ENCODE measurements at places on chromosomes 1 and 21. TPM values are rescaled to one million over a fixed set of nuclear protein-coding genes. Genes with fewer than 3 reads are reported as not detected.

DNA sequence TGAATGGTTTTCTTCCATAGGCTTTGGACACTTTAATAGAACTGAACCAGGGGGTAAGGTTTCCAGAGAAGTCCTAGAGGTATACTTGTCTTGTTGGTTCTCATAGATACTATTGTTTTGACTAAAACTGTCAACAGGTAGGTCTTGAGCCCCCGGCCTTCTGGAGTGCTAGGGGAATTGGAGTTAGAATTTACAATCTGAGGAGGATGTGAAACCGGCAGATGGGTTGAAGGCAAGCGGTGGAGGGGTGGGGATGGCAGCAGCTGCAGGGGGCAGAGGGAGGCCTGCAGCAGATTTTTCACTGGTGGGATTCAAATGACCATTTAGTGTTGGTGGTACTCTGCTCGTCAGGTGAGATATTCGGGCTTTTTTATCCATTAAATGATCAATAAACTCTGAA, 4.3 kb upstream of the CD1D start:
- no peaks in the 10 kb centered on the region for H3K36me3 ChIP-seq
- H3K4me3 ChIP-seq = no peak overlapping the region
- no peak for DNase-seq
- peaks cover 59% of the 10 kb centered on the region for H3K27me3 ChIP-seq
- H3K4me1 ChIP-seq = peaks cover 8% of the 10 kb centered on the region

- H3K36me3 ChIP-seq = no peaks in the 10 kb centered on the region
- peaks cover 3% of the 10 kb centered on the region for H3K4me1 ChIP-seq
- DNase-seq = no peak
- no peaks in the 10 kb centered on the region for H3K27me3 ChIP-seq
- peak overlapping the region; percentile 68 for H3K27ac ChIP-seq
- peak overlapping the region; percentile 66 for H3K4me3 ChIP-seq
Measured at GRCh38 chr21:22575165-22575584, 1577.0 kb downstream of the NCAM2 start.

DNA sequence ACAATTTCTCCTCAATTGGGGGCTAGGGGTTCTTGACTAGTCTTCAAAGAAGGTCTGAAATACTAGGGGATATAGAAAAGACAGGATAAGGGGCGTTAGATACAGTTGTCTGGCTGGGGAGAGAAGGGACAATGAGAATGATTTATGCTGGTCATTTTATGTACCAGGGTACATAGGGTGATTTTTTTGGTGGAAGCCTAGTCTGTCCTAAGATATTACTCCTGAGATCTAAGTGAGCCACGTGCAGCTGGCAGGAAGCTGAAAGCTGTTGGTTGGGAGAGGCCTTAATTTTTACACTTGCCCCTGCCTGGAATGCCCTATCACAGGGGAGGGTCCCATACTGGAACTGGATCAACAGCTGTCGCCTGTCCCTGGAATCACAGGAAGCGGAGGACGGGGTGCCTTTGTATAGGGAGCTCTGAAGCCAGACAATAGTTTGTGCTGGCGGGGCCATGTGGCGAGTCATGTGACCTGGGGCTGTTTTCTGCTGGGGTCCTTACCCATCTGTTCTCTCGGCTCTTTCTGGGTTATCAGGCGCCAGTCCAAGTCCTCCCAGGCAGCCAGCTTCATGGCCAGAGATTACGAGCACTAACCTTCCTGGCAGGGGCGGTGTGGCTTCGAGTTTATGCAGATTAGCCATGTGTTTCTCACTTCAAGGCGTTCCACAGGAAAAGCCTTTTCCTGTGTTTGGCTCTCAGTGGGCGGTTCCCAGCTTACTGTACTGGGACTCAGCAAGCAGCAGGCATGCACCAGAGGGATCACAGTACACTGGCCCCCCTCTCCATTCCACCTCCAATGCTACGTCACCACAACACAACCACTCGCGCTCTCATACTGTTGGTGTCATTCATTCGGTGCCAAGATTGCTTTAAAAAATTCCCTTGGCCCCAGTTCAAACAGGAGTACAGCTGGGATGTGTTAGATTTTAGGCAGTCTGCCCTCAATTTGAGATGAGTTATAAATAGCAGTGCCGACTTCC, 27.5 kb downstream of the ARID1A start:
- peak; percentile 71 for DNase-seq
- peak overlapping the region; percentile 69 for H3K27ac ChIP-seq
- no peaks in the 10 kb centered on the region for H3K27me3 ChIP-seq
- peaks cover 15% of the 10 kb centered on the region for H3K36me3 ChIP-seq

DNA sequence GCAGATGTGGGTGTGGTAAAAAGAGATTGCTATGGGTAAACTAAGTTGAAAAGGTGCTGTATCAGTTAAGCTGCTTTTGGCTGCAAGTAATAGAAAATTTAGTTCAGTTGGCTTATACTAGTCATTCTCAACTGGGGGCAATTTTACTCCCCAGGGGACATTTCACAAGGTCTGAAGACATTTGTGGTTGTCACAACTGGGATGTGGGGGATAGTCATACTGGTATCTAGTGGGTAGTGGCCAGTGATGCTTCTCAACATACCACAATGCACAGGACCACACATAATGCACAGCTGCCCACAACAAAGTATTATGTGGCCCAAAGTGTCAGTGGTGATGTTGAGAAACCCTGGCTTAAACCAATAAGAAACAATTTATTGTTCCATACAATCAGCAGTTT, 31.4 kb downstream of the SERTAD4 start:
- H3K4me3 ChIP-seq = no peak overlapping the region
- DNase-seq = no peak
- H3K36me3 ChIP-seq = no peaks in the 10 kb centered on the region
- peaks cover 9% of the 10 kb centered on the region for H3K4me1 ChIP-seq
- peaks cover 7% of the 10 kb centered on the region for H3K27me3 ChIP-seq
- H3K27ac ChIP-seq = no peak overlapping the region

DNA sequence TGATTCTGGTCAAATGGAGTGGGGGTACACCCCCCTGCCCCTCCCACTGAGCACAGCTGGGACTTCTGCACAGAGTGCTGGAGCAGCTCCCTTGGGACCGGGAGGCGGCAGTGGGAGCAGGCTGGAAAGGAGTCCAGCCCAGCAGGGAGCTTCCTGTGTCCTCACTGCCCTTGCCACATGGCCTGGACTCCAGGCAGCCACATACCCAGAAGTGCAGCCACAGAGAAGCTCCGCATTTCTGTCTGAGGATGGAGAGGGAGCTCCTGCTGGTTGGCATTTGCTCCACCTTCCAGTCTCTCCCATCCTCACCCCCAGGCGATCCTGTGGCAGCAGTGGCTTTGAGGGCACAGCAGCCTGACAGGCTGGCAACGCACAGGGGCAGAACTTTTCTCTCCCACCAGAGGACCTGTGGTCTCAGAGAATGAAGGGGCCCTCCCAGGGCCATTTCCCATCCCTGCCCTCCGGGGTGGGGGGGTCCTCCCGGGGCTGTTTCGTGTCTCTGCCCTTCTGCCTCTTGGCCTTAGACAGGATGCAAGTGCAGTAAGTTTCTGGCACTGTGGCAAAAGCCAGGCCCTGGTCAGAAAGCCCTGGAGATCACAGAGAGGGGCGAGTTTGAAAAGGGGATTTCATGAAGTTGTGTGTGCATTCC, 103.6 kb upstream of the COL6A1 start:
- DNase-seq = no peak
- no peak overlapping the region for H3K27ac ChIP-seq
- H3K4me3 ChIP-seq = no peak overlapping the region

GRCh38 chr21:41045534-41046268, 122.3 kb upstream of the BACE2 start:
- no peak overlapping the region for H3K4me3 ChIP-seq
- H3K36me3 ChIP-seq = no peaks in the 10 kb centered on the region
- H3K27ac ChIP-seq = no peak overlapping the region
- no peaks in the 10 kb centered on the region for H3K27me3 ChIP-seq
- no peak for DNase-seq
- H3K4me1 ChIP-seq = peaks cover 11% of the 10 kb centered on the region

DNA sequence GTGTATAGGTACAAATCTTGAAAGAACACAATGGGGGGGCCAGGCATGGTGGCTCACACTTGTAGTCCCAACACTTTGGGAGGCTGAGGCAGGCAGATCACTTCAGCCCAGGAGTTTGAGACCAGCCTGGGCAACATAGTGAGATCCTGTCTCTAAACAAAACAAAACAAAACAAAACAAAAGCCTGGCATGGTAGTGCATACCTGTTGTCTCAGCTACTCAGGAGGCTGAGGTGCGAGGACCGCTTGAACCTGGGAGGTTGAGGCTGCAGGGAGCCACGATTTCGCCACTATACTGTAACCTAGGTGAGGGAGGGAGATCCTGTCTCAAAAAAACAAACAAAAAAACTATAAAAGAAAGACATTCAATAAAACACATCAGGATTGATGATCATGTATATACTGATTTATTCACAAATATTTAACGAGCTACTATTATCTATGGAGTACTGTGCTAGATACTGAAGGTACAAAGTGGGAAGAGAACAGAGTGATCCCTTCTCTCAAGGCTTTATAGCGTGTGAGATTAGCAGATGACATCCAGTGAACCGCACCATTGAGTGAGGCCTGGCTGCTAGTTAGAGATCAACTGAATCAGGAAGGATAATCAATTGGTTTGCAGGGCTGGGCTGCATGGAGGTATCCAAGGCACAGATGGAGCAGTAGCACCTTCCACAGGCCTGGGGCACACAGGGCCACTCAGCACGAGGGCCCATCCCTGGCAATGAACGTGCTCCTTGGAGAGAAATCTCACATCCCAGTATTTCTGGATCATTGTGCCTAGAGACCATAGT, 26.4 kb downstream of the ELF3 start:
- H3K27ac ChIP-seq = peak overlapping the region; percentile 43
- peaks cover 4% of the 10 kb centered on the region for H3K4me1 ChIP-seq
- DNase-seq = no peak

DNA sequence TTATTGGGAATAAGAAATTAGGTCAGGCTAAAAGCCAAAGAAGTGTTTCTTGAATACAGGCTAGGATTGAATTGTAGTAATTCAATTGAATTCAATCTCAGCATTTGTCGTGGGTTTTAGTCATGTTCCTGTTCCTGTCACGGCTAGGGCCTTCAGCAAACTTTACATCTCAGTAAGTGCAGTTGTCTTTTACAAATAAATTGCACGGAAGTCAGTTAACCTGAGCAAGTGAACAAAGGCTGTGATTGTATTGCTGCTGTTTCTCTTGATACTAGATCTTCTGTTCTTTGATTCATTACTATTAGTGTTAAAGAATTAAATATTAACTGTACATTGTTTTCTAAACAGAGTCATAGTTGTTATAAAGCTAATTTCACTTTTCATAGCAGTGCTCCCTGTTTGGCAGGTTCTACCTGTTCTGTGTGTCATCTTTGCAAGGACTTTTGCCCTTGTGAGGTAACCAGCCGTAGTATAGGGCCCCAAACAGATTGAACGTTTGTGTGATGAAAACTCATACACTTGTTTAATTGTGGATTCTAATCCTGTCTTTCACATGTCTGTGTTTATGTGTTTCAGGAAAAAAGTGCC, 164.4 kb downstream of the EDEM3 start:
- peak overlapping the region; percentile 55 for H3K4me3 ChIP-seq
- peaks cover 12% of the 10 kb centered on the region for H3K36me3 ChIP-seq
- DNase-seq = no peak
- H3K27ac ChIP-seq = peak overlapping the region; percentile 90
- peaks cover 24% of the 10 kb centered on the region for H3K4me1 ChIP-seq

DNA sequence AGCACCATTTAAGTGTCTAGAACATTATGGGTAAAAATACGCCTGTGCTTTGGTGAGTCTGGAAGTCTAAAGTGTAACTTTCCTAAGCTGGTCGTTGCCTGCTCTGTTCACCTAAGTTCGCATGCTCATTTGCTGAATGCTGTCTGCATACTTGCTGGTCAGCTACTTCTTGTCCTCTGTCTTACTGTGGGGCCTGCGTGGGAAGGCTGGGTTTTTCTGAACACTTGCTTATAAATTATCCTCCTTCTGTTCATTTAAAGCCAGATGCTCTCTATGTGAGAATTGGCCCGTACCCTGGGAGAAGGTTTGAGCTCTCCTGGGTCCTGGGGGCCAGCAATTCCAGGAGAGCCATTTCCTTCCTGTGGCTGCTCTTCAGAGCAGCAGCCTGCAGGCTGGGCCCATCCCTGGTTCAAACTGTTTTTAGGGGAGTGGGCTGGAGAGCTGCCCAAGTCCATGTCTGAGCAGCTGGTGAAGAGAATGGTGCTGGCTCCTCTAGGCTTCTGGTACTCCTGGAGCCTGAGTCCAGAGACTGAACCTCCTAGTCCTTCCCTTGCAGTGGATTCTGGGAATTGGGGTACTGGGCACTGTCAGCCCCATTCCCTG, 75.7 kb downstream of the GALNT2 start:
- H3K36me3 ChIP-seq = no peaks in the 10 kb centered on the region
- no peak for DNase-seq
- H3K4me1 ChIP-seq = peaks cover 64% of the 10 kb centered on the region
- H3K4me3 ChIP-seq = no peak overlapping the region

DNA sequence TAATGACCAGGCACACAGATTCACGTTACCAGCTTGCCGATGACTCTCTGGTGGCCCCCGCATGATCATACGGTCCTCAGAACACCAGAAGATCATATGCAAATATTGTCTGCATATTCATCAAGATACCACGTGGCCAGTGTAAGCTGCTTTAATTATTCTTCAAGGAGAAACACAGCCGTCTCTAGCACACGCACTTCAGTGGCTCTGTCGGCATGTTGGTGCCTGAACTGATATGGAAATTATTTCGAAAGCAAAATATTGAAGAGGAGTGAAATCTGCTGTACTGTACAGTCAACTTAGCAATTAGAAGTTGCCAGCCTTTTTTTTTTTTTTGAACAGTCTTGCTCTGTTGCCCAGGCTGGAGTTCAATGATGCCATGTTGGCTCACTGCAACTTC, 5.9 kb upstream of the KIF26B start:
- no peaks in the 10 kb centered on the region for H3K36me3 ChIP-seq
- no peak overlapping the region for H3K4me3 ChIP-seq
- DNase-seq = no peak
- peaks cover 52% of the 10 kb centered on the region for H3K27me3 ChIP-seq
- H3K4me1 ChIP-seq = no peaks in the 10 kb centered on the region

The TINAGL1 gene
- 27.2 TPM for total RNA-seq

The TPR gene
- total RNA-seq = 111 TPM

The BOLA1 gene
- 20.1 TPM for total RNA-seq

Data from type B pancreatic cell (in vitro differentiated cells).